ENCODE measurements at places on chromosomes 2 and 18.

DNA sequence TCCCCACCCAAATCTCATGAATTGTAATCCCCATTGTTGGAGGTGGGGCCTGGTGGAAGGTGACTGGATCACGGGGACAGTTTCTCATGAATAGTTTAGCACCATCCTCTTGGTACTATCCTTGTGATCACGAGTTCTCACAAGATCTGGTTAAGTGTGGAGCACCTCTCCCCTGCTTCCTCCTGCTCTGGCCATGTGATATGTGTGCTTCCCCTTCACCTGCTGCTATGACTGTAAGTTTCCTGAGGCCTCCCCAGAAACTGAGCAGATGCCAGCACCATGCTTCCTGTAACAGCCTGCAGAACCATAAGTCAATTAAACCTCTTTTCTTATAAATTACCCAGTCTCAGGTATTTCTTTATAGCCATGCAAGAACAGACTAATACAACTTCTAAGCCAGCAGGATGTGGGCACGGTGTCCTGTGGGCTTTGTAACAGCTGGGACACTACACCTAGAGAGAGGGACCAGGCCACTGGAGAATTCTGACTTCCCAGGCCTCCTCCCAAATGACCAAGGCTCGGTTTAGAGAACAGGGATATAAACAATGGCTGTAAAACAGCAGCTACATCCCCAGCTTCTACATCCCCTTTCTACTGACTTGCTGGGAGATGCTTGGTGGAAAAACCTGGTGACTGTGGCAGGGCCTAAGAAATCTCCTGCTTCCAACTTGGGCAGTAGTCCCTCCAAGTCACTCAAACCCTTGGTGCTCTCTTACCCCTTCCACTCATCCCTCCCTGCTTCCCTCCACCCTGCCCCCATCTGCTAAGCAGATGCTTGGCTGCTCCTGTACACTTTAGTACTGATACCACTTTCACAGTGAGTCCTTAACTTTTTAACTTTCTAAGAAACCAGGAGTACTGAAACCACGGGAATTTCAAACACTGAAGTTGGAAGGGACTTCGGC lies 10.3 kb downstream of the STAT1 start:
- DNase-seq: no peak

- no peak for DNase-seq
These were observed 11.0 kb upstream of the TXNDC2 start for GRCh38 chr18:9874728-9875127.

DNA sequence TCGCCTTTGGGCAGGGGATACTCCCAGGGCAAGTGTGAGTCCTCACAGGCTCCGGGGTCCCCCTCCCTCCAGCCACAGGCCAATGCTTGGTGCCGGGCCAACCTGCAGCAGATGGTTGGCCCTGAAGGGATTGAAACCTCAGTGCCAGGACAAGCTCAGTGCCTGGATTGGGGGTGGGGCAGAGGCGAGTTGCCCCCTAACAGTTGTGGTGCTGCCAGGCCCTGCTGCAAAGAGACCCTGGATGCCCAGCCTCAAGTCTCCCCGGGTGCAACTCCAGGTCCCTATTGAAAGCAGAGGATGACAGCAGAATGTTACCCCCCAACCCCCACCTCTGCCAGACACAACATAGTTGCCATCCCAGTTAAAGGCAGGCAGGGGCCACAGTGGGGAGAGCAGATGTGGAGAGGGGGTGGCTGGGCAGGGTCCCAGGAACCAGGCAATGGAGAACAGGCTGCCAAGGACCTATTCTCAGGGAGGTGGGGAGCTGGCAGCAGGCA lies 9.5 kb upstream of the RNF103 start:
- DNase-seq: no peak

- DNase-seq: no peak
These were observed 426.1 kb upstream of the TNP1 start for GRCh38 chr2:217285926-217286325.

GRCh38 chr2:88429929-88430328 lies 22.6 kb downstream of the FOXI3 start:
- no peak for DNase-seq

GRCh38 chr2:96091141-96091710 lies 25.1 kb downstream of the ADRA2B start:
- no peak for DNase-seq

DNA sequence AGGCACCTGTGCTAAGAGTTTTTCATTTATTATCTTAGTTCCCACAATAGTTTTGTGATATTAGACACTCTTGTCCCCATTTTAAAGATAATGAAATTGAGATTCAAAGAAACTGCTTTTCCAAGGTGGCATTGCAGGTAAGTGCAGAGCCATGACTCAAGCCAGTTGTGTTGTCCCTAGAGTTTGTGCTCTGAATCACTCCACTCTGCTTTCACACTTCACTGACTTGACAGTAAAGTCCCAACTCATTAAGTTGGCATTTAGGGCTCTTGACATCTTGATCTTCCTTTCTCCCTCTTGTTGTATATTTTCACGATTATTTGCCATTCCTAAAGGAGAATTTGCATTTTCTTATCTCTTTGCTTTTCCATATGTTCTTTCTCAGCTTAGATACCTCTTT lies 114.3 kb downstream of the DIS3L2 start:
- DNase-seq: no peak

DNA sequence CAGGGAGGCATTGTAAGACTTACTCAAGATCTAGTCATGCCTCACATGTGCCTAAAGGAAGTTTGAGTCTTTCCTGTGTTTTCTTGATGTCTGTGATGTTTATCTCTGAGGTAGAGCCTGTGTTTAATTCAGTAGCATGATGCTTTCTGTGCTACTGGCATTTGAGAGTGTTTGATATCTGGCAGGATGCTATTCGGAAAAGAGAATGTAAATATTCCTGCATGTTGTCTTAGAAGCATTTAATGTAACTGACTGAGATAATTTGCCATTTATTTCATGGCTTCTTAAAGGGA lies 58.8 kb downstream of the GREB1L start:
- no peak for DNase-seq

DNA sequence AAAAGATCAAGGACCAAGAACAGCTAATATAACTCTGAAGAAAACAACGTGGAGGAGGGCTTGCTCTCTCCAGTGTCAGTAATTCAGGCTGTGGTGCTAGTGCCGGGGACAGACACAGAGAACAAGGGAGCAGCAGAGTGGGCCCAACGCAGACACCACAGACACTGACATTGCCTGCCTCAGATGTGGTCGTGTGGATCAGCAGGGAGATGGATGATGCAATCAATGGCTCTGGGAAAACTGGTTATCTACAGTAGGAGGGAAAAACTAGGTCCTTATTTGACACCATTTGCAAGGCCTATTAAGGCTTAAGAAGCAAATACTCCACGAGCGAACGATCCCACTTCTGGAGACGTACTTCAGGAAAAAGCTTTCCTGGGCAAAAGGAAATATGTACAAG lies 36.1 kb downstream of the HDLBP start:
- peak; percentile 24 for DNase-seq

- DNase-seq: no peak
These were observed 84.2 kb downstream of the NCKAP5 start for GRCh38 chr2:133484106-133484505.

DNA sequence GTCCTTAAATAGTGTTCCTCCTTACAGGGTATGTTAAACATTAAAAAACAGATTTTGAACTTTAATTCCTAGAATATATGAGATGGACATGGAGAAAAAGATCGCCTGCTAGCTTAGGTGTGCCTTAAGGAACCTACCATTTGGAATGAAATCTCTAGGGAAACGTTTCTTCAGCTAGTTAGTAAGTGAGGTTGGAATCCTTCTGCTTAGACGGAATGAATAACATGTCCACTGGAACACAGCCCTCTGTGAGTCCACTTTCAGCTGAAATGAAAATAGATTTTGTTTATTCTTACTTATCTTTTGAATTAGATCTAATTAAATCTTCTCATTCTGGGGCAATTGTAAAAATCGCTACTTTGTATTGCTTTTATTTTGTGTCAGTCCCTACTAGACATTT lies 28.4 kb downstream of the NAB1 start:
- DNase-seq: no peak

DNA sequence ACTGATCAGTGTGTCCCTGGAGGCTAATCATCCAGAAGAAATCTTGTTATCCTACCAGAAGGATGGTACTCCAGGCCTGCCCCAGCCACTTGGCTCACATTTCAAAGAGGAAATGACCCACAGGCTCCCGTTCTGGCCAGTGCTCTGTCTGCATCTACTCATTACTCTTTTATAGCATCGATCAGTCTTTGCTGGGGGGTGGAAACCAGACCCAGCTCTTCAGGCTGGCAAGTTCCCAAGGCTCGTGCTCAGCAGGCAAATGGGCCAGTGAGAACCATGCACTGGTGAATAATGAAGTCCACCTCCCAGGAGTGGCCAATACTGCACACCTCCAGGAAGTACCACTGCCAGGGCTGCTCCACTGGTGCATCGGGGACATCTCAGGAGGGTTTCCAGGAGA lies 38.8 kb downstream of the DNER start:
- DNase-seq: no peak

DNA sequence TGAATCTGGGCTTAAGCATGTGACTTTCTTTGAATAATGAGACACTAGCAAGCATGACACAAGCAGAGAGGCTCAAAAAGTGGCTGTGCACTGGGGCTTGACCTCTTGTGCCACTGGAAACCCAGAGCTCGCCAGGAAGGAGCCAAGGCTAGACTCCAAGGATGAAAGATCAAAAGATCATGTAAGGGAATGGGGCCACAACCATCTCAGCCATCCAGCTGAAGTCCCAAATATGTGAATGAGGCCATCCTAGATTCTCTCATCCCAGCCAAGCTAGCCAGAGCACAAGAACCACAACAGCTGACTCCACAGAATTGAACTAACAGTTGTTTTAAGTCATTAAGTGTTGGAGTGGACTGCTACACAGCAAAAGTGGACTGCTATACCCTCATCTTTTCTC lies 288.1 kb downstream of the CCDC178 start:
- no peak for DNase-seq

- no peak for DNase-seq
These were observed 22.0 kb downstream of the CCT7 start for GRCh38 chr2:73255907-73256617.

DNA sequence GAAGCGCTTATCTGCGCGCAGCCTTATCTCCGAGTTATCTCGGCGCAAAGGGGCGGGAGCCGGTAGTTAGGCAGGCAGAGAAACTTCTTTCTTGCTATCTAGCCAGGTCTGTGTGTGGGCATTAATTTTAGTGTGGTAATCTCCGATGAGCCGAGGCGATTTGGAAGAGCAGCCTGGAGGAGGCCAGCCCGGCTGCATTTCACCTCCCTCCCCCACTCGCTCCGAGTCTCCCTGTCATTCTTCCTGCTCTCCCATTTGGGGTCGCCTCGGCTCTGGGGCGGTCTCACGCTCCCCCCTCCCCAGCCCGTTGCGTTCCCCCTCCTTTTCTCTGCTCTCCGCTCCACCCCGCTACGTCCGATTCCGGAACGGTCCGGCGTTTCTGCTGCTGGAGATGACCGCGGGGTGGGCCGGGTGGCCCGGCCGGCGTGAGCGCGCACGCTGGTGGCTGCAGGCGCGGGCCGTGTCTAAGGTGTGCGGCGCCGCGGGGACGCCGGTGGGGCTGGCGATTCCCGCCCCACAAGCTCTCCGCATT lies 566 bp downstream of the GATA6 start:
- no peak for DNase-seq

DNA sequence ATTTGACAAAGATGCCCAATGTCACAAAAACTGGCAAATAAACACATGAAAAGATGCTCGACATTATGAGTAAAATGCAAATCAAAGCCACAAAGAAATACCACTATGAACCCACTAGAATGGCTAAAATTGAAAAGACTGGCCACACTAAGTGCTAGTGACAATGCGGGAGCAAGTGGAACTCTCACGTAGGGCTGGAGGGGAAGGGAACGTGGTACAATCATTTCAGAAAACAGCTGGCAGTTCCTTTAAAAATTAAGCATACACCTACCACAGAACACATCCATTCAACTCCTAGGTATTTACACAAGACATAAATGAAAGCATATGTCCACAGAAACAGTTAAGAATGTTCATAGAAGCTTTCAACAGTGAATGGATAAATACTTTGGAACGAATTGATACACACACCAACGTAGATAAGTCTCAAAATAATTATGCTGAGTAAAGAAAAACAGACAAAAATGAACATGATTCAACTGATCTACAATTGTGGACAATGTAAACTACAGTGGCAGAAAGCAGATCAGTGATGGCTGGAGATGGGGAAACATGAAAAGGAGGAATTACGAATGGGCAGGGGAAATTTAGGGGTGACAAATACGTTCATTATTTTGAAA lies 71.7 kb downstream of the MYOM1 start:
- DNase-seq: no peak

DNA sequence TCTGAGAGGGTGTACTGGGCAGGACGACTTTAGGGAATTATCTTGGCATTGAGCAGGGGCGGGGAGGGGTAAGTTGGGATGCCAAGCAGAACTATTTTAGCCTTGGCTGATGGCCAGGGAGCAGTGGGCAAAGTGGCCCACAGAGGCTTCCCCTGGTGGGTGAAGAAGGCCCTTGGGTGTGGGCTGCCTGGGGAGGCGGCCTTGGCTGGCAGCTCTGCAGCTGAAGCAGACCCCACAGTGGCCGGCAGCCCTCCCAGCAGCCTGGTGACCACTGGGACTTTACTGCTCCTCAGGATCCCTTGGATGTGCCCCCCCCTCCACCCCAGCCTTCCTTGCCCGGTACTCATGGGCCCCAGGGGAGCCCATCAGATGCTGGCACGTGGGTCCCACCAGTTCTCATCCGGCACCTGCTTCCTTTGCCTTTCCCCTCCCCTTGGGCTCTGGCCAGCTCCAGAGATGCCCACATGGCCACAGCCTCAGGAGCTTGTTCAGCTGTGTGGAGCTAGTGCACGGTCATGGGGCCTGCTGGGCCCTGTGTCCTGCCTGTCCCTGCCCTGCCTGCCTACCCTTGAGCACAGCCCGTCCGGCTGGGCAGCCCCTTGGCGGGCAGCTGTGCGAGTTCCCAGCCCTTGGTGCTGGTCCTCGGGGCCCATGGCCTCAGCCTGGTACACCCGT lies 122.1 kb upstream of the HS6ST1 start:
- no peak for DNase-seq

GRCh38 chr18:11850821-11851145 lies 430 bp upstream of the CHMP1B start:
- no peak for DNase-seq

- peak; percentile 59 for DNase-seq
These were observed 169.2 kb downstream of the CDH20 start for GRCh38 chr18:61502472-61502871.

GRCh38 chr18:961644-962355 lies 57.1 kb downstream of the ADCYAP1 start:
- peak; percentile 57 for DNase-seq

- DNase-seq: no peak
These were observed 45.4 kb downstream of the RASGRP3 start for GRCh38 chr2:33521791-33522281.

DNA sequence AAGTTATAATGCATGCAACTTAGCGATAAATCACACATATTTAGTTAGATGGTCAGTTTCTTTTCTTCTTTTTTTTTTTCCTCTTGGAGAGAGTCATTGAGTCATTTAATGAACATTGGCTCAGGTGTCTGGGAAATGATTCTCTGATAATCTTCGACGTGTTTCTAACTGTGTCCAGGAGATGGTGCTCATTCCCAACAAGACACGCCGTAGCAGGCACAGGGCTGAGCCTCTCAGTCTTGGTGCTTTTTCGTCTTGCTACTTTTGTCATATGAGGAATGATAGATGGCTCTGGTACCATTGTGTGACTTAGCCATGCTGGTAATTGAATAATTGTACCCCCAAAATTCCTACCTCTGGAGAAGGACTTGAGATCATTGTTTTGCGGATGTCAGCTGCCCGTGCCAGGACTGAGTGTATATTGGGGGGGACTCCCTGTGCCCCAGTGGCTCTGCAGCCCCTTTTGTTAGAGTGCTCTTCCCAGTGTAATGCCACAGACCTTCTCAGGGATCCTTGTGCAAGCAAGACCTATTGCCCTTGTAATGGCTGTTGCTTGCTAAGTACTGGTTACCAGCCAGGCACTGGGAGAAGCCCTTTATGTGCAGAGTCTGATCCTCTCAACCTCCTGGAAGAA lies 107.6 kb upstream of the CYRIA start:
- DNase-seq: peak; percentile 33
